G401 (cell line): ENCODE measurements at places on chromosomes 4 and X. TPM values are rescaled to one million over a fixed set of nuclear protein-coding genes. Genes with fewer than 3 reads are reported as not detected.

DNA sequence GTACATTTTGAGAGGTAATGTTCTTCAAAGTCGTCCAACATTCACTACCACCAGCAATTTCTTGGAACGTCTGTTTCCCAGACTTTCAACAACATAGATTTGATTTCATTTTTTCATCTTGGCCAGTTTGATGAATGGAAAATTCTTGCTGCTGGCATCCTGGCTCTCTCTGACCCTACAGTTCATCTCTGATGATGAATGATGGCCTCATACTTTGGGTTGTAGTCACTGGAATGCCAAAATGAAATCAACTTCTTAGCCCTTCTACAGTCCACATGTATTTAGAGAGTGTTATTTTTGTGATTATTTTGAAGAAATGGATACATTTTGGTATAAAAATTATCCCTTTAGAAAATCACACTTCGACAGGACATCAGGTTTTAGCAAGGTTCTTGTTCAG lies 8.8 kb downstream of the CHST7 start:
- no peak for DNase-seq

DNA sequence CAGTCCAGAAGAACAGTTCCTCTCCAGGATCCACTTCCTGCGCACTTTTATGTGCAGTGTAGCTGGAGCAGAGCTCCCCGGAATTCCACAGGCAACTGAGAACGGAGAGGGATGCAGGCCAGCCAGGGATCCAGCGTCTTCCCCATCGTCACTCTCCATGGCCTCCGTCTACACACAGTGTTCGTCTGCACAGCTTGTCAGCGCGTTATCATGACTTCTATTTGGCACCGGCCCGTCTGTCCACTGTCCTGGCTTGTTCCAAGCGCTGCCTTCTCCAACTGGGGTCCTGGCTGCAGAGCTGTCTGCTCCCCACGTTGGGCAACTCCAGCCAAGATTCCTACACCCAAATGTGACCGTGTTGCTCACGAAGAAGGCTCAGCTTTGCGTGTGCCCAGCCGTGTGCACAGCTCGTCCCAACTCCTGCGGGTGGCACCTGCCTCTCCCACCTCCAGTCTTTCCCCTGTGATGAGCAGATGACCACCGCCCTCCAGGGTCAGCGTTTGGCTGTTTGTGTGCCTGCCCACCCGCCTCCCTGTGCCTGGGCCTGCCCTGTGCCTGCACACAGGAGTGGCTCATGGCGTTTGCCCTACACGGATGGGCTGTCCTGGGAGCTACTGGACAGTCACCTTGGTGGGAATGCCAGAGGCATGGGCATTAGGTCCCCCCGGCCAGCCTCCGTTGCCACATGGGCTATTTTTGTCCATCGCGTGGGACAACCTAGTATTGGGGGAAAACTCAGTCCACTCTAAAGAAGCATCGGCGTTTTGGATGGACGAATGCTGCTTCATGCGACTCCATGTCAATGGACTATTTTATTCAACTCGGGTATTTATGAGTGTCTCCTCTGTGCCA lies 2.2 kb upstream of the CTBP1 start:
- DNase-seq: peak; percentile 67

DNA sequence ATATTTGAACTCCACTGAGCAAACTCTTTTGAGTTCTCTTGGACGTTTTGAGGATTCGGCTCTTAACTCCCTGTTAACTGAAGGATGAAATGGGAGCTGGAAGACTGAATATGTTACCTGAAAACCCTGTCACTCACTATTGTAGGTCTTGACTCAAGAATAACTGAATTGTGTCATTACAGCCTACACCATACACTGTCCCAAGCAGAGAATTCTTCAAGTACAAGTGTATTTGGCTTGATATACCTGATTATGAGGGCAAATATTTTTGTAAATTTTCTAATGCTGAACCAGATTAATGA lies 276.1 kb downstream of the CFAP299 start:
- no peak for DNase-seq

GRCh38 chr4:15188605-15189539 lies 186.6 kb downstream of the CPEB2 start:
- DNase-seq: no peak

DNA sequence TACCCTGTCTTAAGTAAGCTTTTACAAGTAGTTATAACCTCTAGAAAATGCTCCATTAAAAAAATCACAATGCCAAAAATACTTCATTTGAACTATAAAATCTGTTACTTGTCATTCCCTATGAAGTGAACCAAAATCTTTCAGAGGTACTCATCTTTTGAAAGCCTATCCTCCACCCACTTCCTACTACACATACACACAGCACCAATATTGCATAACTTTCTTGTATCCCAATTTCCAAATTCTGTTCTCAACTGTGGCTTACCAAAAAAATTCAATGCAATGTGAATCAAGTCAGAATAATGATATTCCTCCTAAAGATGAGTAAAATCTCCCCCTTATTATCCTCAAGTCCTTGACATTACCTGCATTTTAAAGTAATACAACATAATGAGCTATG lies 15.9 kb downstream of the DHX15 start:
- DNase-seq: no peak

DNA sequence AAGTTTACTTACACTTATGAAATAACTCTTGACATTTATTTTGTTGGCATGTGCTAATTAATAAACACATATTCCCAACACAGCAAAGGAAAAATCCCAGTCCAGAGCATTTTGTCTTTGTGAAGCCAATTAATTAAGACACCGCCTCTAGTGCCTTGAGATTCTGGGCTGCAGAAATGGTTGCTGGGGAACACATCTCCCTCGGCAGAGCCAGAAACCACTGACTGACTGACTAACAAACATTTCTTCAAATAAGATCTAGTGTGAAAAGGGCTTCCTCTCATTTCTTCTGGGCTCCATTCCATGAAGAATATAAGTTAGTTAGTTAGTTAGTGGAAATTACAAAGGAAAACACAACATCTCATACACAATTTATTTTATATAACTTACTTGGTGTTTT lies 28.4 kb upstream of the NAP1L5 start:
- peak; percentile 36 for DNase-seq

Gene POU3F4
- total RNA-seq: not detected in 2 replicates

- DNase-seq: no peak
Observed at GRCh38 chr4:111923786-111924185, 221.5 kb upstream of the FAM241A start.

Gene PNMA6F
- 0.03 TPM in 1 of 2 replicates, not detected in the other for total RNA-seq

- no peak for DNase-seq
Observed at GRCh38 chrX:140505421-140506337, 810 bp upstream of the SOX3 start.

GRCh38 chr4:142961866-142962265 lies 115.8 kb upstream of the INPP4B start:
- DNase-seq: no peak

DNA sequence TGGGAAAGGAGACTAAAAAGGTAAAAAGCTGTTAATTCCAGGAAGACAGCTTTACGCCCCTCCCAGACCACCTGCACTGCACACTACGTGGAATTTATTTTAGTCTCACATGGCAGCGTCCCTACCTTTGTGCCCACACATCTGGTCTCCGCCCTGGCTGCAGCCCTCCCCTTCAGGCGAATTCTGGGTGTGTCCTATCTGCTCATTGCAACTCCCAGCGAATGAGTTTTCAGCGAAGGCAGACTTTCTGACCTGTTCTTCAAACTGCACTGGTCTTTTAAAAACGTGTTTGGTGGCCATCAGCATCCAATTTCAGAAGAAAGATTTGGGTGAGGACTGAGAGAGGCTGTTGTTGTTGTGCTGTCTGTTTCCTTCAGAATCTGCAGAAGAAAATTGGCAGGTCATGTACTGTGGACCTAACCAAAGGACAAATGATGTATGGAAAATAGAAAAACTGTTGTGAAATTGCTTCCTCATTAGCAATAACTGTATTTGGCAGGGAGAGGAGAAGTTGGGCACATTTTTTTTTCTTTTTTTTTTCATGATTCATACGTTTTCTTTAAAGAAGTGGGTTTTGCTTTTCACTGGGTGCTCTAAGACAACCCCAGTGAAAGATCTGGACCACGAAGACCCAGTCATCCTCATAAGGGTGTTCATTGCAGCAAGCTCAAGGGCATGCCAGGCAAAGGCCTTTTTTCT lies 4.2 kb downstream of the TLR8 start:
- DNase-seq: no peak

DNA sequence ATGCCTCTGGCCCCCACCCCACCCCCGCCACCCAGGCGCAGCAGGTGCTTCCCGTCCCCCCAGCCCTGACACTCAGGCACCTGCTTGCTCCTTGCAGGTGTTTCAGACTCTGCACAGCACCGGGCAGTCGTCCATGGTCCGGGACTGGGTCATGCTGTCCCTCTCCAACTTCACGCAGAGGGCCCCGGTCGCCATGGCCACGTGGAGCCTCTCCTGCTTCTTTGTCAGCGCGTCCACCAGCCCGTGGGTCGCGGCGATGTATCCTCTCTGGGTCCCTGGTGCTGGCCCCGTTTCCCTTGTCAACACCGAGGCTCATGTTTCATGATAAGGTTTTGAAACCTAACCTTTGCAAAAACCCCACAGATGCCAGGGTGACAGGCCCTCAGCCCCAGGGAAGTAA lies 10.2 kb upstream of the MSANTD1 start:
- no peak for DNase-seq

DNA sequence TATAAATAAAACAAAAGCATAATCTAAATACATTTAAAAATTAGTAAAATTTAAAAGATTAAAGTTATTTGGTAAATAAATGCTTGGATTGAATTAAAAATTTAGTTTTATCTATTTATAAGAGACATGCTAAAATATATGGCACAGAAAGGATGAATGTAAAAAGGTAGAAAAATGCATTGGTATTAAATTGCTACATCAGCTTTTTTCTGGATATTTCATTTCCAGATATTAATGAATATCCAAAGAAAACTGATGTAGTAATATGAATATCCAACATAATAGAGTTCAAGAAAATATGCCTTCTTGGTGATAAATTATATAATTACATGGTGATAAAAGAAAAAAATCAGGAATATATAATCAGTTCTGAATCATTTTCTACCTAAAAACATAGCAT lies 1743.9 kb downstream of the RPA4 start:
- no peak for DNase-seq

Gene BRS3
- not detected in 2 replicates for total RNA-seq

Gene PNMA5
- total RNA-seq: not detected in 2 replicates

DNA sequence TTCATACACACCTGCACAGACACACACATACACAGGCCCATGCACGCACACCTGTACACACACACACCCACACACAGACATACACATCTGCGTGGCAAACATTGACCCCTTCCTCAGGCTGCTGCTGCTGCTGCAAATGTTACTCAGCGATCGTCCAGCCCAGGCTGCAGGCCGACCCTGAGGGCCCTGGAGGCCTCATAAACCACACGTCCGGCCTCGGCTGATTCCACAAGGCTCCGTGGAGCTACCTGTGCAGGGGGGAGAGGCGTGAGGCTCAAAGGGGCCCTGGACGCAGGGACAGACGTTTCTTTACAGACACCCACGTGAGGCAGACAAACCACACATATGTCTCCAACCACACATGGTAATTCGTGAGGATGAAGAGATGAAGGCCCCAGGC lies 53.9 kb upstream of the PPP2R3B start:
- no peak for DNase-seq

Gene CLCN4
- total RNA-seq: 2.6 and 3.6 TPM in 2 replicates
